Heart left ventricle (tissue), 16 donors: ENCODE measurements at places on chromosomes 5 and 9.
A peak's percentile ranks its signal among the peaks of the same experiment; 100 is the strongest.

GRCh38 chr9:42388146-42388690 is 204.8 kb downstream of the SPATA31A6 start:
- no peak for DNase-seq

DNA sequence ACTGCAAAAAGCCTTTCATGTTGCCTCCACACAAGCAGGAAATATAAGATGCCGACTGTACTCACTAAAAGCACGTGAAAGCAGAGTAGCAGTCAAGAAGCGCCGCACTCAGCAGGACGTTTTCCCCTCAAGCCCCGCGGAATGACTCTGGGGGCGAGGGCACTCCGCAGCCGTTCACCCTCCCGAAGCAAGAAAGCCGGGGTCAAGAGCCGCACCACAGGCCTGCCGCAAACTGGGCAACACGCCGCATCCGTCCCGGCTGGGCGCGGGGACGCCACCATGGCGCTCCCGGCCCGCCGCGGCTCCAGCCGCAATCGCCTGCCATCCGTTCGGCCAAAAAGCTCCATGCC is 364 bp downstream of the RPS6 start:
- no peak for DNase-seq

DNA sequence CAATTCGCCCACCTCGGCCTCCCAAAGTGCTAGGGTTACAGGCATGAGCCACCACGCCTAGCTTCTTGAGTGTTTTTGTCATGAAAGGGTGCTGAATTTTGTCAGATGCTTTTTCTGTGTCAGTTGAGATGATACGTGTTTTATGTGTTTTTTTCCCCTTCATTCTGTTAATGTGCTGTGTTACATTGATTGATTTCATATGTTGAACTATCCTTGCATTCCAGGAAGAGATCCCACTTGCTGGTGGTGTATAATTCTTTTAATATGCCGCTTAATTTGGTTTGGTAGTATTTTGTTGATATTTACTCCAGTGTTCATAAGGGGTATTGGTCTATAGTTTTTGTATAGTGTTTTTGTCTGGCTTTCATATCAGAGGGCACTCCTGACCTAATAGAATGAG is 13.6 kb downstream of the ZBTB43 start:
- no peak for DNase-seq

GRCh38 chr5:87245451-87245850 is 22.2 kb upstream of the RASA1 start:
- DNase-seq = no peak

DNA sequence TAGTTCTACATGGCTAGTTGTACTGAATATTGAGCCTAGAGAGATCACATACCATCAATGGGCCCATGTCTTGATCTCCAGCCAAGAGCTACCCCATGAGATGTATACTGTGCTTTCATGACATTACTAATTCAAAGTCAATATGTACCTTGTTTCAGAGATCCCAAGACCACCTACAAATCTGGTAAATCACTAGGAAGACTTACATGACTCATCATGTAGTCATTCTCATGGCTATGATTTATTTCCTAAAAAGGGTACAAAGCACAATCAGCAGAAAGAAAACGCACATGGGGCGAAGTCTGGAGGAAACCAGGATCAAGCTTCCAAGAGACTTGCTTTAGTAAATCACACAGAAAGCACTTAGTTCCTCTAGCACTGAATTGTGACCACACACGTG is 103.0 kb downstream of the PCSK5 start:
- DNase-seq = no peak

- no peak for DNase-seq
Observed at GRCh38 chr5:4862500-4862899, 277.6 kb upstream of the ADAMTS16 start.

- DNase-seq = peak; percentile 68
Observed at GRCh38 chr5:149452007-149452664, 73.0 kb upstream of the IL17B start.

- peak; percentile 81 for DNase-seq
Observed at GRCh38 chr9:113620377-113621161, 157.0 kb downstream of the RGS3 start.

GRCh38 chr5:39218482-39219402 is 621 bp downstream of the FYB1 start:
- no peak for DNase-seq

DNA sequence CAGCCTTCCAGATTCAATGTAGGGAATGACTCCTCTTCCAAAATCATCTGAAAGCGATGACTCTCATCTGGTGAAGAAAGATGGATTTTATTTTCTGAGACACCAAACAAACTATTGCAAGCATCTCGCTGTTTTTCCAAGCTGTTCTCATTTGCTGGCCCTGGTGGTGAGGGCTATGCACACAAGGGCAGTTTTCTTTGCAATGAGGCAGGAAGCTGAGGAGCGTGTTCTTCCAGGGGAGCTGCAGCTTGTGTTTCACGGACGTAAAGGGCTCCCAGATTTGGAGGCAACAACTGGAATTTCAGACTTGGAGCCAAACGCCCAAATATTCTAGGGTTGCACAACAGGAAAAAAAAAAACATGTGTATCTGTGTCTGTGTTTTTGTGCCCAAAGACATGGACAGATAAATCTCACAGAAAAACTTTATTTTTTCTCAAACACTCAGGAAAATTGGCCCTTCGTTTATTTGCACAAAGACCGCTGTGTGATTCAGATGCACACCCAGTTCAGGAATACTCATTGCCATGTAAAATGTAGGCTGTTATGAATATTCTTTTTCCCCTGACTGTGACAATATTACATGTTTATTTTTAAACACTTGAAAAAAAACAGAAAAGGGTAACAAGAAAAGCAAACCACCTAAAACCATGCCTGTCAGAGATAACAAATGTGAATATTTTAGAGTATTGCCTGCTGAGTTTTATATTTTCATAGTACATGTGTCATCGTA is 151.3 kb downstream of the GAS1 start:
- DNase-seq = peak; percentile 35

DNA sequence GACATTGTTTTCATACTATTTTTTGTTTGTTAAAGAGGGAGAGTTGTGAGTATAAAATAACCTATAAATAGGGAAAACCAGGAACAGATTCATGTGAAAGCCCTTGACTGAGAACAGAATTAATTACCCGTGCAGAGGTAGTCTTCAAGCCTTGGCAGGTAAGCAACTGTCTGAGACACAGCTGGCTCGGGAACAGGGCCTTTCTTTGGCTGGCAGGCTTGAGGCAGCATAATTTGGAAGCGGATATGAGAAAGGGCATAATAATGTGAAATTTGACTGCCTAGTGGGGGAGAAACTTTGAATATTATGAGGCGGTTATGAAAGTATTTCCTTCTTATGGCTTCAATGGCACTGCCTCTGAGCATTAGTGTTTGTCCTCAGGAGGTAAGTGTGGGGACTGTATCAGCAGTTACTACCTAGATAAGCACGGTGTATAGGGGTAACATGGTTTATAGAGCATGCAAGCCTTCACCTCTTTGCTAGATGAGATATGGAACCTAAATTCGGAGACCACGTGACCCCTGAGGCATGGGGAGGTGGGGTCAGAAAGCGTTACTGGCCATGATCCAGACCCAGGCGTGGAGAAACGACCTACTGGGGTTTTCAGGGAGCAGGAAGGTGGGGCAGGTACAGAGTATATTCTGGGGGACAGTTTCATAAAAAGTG is 210.2 kb upstream of the GAS1 start:
- no peak for DNase-seq

DNA sequence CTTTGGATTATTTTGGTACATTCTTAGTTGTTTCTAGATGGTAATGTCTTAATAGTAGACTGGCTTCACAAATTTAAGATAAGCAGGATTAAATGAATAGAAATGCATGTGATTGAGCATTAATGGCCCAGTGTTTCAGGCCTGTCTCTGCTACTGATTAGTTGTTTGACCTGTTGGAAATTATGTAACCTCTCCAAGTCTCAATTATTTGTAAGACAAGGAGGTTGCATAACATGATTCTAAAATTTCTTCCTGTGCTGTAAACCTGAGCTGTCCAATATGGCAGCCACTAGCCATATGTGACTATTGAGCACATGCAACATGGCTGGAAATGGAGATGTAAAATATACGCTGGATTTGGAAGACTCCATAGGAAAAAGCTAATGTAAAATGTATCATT is 97.5 kb downstream of the ALDH1A1 start:
- DNase-seq = no peak

- DNase-seq = no peak
Observed at GRCh38 chr9:35340046-35340445, 149.9 kb upstream of the RUSC2 start.

DNA sequence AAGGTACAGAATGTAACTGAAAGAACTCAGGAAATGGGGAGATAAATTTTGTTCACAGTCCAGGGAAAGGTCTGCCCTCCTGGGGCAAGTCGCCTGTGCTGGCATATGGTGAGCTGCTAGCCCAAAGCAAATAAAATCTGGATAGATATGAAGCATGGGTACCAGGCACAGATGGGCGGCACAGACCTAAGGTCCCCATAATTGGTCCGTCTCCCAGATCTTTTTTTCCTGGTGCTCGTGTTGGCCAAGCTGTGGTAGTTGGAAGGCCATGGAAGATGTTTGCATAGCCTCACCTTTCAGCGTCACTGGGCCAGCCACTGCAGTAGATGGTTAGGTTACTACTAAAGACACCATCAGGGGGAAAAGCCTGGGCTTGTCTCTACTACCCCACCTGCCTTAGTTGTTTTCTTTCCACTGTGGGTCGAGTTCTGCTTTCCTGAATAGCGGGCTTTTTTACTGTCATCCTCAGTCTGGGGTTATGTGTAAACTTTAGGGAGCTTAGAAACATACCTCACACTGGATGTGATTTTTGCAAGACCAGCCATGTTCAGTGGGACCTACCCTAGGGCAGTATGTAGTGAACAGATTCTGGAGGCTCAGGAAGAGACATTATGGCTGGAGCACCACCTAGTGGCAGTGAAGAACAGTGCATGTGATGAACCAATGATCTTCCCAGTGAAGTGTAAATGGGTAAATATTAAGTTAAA is 24.2 kb upstream of the GLRX start:
- DNase-seq = no peak

DNA sequence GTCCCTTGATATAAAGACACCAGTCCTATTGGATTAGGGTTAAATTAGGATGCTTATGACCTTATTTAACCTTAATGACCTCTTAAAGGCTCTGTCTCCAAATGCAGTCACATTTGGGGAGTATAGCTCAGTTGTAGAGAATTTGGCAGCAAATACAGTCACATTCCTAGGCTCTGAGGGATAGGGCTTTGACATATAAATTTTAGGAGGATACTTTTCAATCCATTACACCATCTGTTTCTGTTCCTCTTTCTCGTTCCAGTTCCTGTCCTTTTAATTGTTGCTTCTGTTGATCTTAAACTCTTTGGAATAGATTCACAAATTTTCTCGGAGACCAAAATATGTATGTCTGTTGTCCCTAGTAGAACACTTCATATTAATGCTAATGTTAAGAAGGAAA is 390.0 kb upstream of the PCSK5 start:
- no peak for DNase-seq

- DNase-seq = no peak
Observed at GRCh38 chr5:142474431-142475094, 149.7 kb upstream of the SPRY4 start.

- DNase-seq = no peak
Observed at GRCh38 chr5:18281947-18282581, 647.8 kb downstream of the TAF11L14 start.

DNA sequence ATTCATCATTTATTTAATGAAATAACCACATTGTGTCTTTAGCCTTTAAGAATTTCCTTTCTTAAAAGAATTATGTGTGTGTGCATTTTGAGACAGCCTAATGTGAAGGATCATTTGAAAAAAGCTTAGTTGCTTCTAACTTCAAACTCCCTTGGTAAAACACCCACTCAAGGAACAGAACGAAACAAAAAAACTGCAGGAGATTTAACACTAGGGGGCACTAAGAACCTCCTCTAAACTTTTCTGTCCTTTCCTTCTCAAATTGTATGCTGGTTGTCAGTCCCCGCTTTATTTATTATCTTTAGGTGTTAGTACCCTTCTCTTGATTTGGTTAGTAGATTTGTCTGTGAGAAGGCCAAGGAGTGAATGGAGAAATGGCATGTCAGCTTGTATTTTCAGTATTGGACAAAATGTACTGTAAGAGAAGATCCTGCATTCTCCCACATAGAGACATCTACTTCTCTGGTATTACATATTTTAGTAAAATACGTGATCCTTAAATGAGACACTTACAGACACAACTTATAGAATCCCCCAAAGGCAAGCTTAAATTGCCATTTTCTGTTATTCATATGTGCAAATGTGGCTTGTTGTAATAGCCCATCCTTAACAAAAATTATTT is 229.7 kb downstream of the MRPS30 start:
- DNase-seq = no peak

DNA sequence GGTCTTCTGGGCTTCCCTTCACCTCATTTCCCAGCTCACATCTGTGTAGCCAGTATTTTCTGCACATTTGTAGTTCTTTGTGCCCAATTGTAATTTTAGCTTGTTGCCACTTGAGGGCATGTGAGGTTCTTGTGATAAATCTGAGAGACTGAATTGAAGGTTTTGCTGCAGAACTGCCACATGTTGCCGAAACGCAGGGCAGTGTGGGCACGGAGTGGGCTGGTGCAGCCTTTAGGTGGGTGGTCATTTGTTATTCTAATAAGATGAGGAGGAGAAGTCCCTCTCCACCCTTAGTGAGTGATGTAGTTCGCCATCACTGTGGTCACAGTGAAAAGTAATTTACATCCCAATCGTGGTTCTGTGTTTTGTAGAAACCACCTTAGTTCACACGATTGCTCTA is 21.2 kb downstream of the OTULIN start:
- DNase-seq = no peak

GRCh38 chr5:139634541-139634940 is 13.6 kb upstream of the CXXC5 start:
- no peak for DNase-seq

DNA sequence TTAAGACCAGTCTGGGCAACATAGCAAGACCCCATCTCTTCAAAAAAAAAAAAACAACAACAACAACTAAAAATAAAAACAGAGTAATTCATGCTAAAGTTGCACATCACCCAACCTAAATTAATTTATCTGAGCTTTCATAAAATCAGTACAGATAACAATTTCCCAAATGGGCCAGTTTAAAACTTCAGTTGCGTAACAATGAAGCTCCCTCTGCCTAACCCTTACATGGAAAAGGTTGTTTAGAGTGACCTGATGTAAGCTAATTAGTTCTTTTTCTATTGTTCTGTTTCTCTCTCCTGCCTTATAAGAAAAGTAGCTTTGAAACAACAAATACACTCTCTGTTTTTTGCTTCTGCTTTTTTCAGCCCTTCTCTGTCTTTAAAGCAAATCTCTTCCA is 46.2 kb upstream of the SLC28A3 start:
- DNase-seq = no peak

- DNase-seq = no peak
Observed at GRCh38 chr9:28999806-29000205, 1426.5 kb upstream of the C9orf72 start.

DNA sequence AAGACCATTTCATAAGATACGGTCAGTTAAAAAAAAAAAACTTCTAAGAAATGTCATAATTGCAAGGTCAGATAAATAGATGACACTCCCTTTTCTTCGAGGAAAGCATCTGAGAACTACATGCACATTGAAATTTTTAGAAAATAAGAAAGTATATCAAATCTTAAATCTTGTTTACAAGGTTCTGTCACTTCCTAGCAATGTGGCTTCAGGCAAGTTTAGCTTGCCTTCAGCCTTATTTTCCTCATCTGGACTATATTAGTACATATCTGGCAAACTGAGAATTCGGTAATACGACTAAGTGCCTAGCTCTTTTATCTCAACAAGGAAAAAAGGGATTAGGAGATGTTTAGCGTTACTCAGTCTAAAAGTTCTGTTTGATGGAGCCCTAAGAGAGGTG is 32.5 kb upstream of the OR2K2 start:
- DNase-seq = no peak

GRCh38 chr5:170216257-170216864 is 16.4 kb upstream of the C5orf58 start:
- no peak for DNase-seq

GRCh38 chr5:170701334-170701733 is 82.2 kb upstream of the GABRP start:
- DNase-seq = no peak
